A549 treated with dexamethasone at 1 μM for 4 hours (cell line): ENCODE measurements at places on chromosomes 7 and 10. TPM values are rescaled to one million over a fixed set of nuclear protein-coding genes. Genes with fewer than 3 reads are reported as not detected.

UBN2 gene
- total RNA-seq, result 2.2 to 4.1 TPM (median 3.9 TPM) in 5 replicates

BTRC gene
- total RNA-seq, result 8.1 to 12.8 TPM (median 11.2 TPM) in 5 replicates

SLC29A4 gene
- total RNA-seq, result 9.4 to 17.9 TPM (median 15.5 TPM) in 5 replicates

RASA4B gene
- total RNA-seq, result 0.70 to 2.3 TPM (median 2.0 TPM) in 5 replicates

ACHE gene
- 1.6 to 3.3 TPM (median 2.6 TPM) in 5 replicates for total RNA-seq

EBLN1 gene
- total RNA-seq, result 0.07 to 0.18 TPM (median 0.11 TPM) in 3 of 5 replicates, not detected in the others

UTF1 gene
- not detected in 5 replicates for total RNA-seq

SPDYE11 gene
- not detected in 5 replicates for total RNA-seq

DNAH11 gene
- total RNA-seq, result 0.25 to 0.75 TPM (median 0.35 TPM) in 5 replicates

NEURL1 gene
- 0.55 to 0.88 TPM (median 0.73 TPM) in 5 replicates for total RNA-seq

OR2A5 gene
- not detected in 5 replicates for total RNA-seq

MCM10 gene
- 21.9 to 27.4 TPM (median 23.9 TPM) in 5 replicates for total RNA-seq

CDK14 gene
- total RNA-seq, result 0.07 to 0.61 TPM (median 0.13 TPM) in 5 replicates

PRKG1 gene
- total RNA-seq, result 0.01 TPM in 3 of 5 replicates, not detected in the others

UCMA gene
- not detected in 5 replicates for total RNA-seq

ACBD5 gene
- 23.4 to 29.4 TPM (median 25.6 TPM) in 5 replicates for total RNA-seq

RGR gene
- total RNA-seq, result not detected in 5 replicates

C10orf71 gene
- total RNA-seq, result not detected in 5 replicates

EPHB6 gene
- 0.20 to 0.84 TPM (median 0.77 TPM) in 5 replicates for total RNA-seq

SPDYE2 gene
- not detected in 5 replicates for total RNA-seq

C10orf105 gene
- 0.02 TPM in 2 of 5 replicates, not detected in the others for total RNA-seq

NAT16 gene
- 0.09 to 0.21 TPM (median 0.12 TPM) in 5 replicates for total RNA-seq

HABP2 gene
- total RNA-seq, result 0.07 to 0.14 TPM (median 0.11 TPM) in 5 replicates

ADIRF gene
- 0.14 TPM in 1 of 5 replicates, not detected in the others for total RNA-seq

TMEM176B gene
- total RNA-seq, result 0.12 to 0.22 TPM (median 0.14 TPM) in 3 of 5 replicates, not detected in the others

DKK1 gene
- total RNA-seq, result 360 to 484 TPM (median 396 TPM) in 5 replicates

MAD1L1 gene
- total RNA-seq, result 18.8 to 29.1 TPM (median 22.3 TPM) in 5 replicates

SEC31B gene
- 0.79 to 2.1 TPM (median 1.7 TPM) in 5 replicates for total RNA-seq

MARVELD1 gene
- total RNA-seq, result 43.9 to 56.2 TPM (median 51.1 TPM) in 5 replicates

PCLO gene
- 0.90 to 1.3 TPM (median 1.1 TPM) in 5 replicates for total RNA-seq

BAMBI gene
- 9.3 to 12.6 TPM (median 11.3 TPM) in 5 replicates for total RNA-seq

CASTOR2 gene
- total RNA-seq, result 2.6 to 7.3 TPM (median 6.3 TPM) in 5 replicates

ARF5 gene
- 161 to 213 TPM (median 164 TPM) in 5 replicates for total RNA-seq

CRHR2 gene
- 0.05 to 0.07 TPM (median 0.05 TPM) in 4 of 5 replicates, not detected in the other for total RNA-seq

TDRD1 gene
- not detected in 5 replicates for total RNA-seq

FAM25G gene
- total RNA-seq, result 0.83 to 0.92 TPM in 2 of 5 replicates, not detected in the others

TEX47 gene
- not detected in 5 replicates for total RNA-seq

GRID1 gene
- 0.18 to 0.26 TPM (median 0.25 TPM) in 5 replicates for total RNA-seq

CYP3A4 gene
- total RNA-seq, result 0.05 to 0.14 TPM (median 0.08 TPM) in 4 of 5 replicates, not detected in the other

ADAP1 gene
- total RNA-seq, result 2.2 to 4.8 TPM (median 3.9 TPM) in 5 replicates

FRMD4A gene
- 3.0 to 4.4 TPM (median 4.0 TPM) in 5 replicates for total RNA-seq

SLC35B4 gene
- 28.4 to 43.2 TPM (median 37.7 TPM) in 5 replicates for total RNA-seq

PROSER2 gene
- 30.6 to 35.9 TPM (median 33.1 TPM) in 5 replicates for total RNA-seq

PON1 gene
- 0.64 to 0.88 TPM (median 0.73 TPM) in 5 replicates for total RNA-seq

C7orf57 gene
- 0.27 to 0.35 TPM (median 0.27 TPM) in 5 replicates for total RNA-seq

AEBP1 gene
- 0.02 TPM in 1 of 5 replicates, not detected in the others for total RNA-seq

GPR37 gene
- 0.54 to 0.66 TPM (median 0.59 TPM) in 5 replicates for total RNA-seq

IFIT2 gene
- 1.4 to 2.6 TPM (median 1.8 TPM) in 5 replicates for total RNA-seq

TLL2 gene
- 0.05 to 0.09 TPM (median 0.07 TPM) in 5 replicates for total RNA-seq

TWIST1 gene
- total RNA-seq, result 0.97 to 2.8 TPM (median 2.7 TPM) in 5 replicates

ADGRA1 gene
- total RNA-seq, result 0.24 to 0.44 TPM (median 0.34 TPM) in 5 replicates

CLDN4 gene
- total RNA-seq, result 4.3 to 6.0 TPM (median 4.8 TPM) in 5 replicates

ANKRD2 gene
- 4.6 to 8.7 TPM (median 7.4 TPM) in 5 replicates for total RNA-seq

CPEB3 gene
- 0.30 to 0.51 TPM (median 0.34 TPM) in 5 replicates for total RNA-seq

CLCN1 gene
- total RNA-seq, result 0.03 to 0.06 TPM (median 0.05 TPM) in 3 of 5 replicates, not detected in the others

CHN2 gene
- 0.14 to 0.62 TPM (median 0.50 TPM) in 5 replicates for total RNA-seq

MGMT gene
- total RNA-seq, result 6.1 to 7.2 TPM (median 6.5 TPM) in 5 replicates
